ENCODE measurements at places on chromosomes 2 and 18.

GRCh38 chr2:62375113-62375420 is 130.9 kb downstream of the TMEM17 start:
- DNase-seq: no peak

DNA sequence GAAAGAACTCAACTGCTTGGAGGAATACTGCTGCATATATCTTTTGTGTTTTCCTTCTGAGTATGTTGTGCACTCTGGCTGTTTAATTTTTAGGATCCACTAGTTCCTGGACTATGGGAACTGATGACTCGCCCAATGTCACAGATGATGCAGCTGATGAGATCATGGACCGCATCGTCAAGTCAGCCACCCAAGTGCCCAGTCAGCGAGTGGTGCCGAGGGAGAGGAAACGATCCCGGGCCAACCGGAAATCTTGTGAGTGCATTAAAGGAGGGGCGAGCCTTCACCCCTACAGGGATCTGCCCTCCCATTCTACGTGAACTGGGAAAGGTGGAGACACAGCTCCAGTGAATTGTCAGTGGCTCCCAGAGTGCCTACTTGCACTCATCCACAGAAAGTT is 59.6 kb downstream of the TPGS2 start:
- DNase-seq: no peak

- DNase-seq: no peak
Measured at GRCh38 chr2:27741673-27742072, 29.8 kb upstream of the MRPL33 start.

DNA sequence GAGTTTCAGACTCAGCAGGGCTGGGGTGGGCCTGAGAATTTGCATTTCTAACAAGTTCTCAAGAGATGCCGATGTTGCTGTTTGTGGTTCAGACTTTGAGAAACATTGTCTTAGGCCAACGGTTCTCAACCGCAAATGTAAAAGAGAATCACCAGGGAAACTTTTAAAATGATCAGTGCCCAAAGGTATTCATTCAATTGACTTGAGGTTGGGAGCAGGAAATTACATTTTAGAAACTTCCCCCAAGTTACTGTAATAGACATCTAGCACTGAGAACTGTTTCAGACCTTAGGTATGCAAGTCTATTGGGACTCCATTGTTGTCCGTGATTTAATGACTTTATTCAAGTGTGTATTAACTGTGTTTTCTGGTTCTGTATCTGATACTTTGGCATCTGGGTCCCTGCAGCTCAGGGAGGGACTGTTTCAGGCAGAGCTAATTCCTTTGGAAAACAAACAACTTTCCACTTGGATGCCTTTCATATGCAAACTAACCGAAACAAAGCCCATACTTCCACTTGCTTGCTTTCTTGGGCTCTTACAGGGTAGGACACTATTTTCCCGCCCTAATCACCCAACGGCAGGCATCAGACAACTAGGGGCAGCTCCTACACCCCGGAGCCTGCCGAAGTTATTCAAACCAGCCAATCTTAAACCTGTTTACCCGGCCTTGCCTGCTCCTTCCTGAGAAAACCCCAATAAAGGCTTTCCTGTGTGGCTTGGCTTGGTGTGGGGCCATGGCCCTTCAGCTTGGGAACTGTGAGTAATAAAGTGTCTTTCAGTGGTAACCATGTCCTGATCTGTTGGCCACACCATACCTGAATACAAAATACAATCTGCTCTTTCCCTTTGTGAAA is 97.6 kb downstream of the POLE4 start:
- no peak for DNase-seq

DNA sequence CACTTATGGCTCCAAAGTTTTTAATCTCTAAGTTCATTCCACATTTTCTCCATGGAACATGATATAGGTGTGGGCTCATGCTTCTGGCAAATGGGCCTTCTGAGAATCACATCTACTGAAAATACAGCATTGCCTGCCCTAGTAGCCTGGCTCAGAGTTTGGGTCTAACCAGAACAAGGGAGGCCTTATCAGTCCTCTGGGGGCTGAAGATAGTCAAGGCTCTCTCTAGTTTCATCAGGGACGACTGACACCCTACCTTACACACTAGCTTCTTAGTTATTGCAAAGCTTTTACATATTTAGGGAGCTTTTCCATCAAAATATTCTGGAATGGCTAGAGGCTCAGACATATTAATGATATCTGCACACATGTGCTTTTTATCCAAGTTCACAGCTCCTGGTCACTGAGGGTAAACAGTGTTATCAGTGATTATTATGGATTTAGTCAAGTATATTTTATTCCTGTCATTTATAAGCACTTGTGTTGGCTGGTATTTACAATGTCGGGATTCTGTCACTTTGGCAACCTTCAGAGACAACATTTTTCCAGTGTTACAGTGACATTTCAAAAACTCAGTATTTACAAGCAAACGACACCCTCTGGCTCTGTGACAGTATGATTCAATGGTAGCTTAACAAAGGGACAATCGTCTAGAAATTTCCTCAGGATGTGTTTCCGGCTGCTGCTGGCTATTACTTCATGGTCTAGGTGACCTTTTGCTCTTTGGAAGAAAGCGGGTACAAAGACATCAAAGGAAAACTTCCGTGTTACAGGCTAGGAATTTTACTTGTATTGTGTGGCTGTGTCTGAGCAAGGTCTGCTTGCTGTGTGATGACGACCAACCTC is 200.6 kb downstream of the TCF4 start:
- DNase-seq: no peak

DNA sequence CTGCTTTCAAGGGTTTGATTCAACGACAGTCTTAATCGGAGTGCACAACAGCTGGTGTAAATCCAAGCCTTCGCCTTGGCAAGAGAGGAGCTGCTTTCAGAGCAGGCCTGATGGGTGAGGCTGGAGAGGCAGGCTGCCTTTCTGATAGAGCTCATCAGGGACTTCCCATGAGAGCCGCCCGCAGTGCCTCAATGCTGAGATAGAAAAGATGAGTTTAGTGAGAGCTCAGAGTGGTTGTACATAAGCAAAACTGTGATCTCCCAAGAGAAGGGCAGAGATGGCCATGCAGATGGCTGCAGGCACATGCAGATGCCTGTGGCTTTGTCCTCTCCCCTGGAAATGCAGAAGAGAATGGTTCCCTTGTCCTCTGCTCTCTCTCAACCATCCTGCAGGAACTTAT is 122.1 kb downstream of the ARL4C start:
- no peak for DNase-seq

DNA sequence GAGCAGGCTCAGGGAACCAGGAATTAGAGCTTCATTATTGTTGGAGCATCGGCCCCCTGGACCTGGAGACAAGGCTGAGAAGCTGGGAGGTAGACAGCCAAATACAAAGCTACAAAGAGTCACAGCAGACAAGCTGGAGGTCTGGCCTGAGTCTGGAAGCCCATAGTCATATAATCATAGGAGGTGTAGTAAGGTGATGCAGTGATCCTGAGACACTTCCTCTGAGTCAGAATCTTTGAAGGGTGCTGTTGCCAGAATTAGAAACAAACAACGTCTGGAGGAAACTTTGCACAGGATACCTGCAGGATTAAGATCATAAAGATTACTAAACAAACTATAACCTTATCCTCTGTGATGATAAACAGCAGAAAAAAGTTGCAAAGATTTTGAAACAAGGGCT is 213.8 kb downstream of the DSC3 start:
- no peak for DNase-seq

DNA sequence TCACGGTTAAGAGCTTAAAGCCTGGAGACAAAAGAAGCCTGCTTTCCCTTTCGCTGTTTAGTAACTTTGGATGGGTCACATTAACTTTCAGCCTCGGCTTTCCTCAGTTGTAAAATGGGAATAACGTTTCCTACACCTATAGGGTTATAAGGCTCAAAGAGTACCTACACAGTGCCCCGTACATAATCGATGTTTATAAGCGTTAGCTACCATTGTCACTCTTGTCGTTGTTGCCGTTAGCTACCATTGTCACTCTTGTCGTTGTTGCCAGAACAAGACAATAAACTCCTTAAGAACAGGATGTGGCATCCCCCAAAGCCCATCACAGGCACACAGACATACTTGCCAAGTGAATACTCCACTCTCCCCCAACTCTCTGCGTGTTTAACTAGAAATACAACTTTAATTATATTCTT is 901 bp upstream of the MFSD6 start:
- no peak for DNase-seq

DNA sequence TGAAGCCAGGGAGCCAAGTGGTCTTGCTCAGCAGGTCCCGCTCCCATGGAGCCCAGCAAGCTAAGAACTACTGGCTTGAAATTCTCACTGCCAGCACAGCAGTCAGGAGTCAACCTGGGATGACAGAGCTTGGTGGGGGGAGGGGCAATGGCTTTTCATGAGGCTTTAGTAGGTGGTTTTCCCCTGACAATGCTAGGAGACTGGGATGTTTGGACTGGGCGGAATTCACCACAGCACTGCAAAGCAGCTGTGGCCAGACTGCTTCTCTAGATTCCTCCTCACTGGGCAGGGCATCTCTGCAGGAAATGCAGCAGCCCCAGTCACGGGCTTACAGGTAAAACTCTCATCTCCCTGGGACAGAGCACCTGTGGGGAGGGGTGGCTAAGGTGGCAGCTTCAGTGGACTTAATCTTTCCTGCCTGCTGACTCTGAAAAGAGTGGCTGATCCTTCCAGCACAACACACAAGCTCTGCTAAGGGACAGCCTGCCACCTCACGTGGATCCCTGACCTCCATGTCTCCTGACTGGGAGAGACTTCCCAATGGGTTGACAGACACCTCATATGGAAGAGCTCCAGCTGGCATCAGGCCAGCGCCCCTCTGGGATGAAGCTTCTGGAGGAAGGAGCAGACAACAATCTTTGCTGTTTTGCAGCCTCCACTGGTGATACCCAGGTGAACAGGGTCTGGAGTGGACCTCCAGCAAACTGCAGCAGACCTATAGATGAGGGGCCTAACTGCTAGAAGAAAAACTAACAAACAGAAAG is 349.7 kb upstream of the ST6GAL2 start:
- no peak for DNase-seq

- no peak for DNase-seq
Measured at GRCh38 chr2:118974103-118974993, 32.4 kb downstream of the MARCO start.

Measured in suprapubic skin (tissue), 4 donors.